ENCODE measurements at places on chromosomes 3 and 15.

DNA sequence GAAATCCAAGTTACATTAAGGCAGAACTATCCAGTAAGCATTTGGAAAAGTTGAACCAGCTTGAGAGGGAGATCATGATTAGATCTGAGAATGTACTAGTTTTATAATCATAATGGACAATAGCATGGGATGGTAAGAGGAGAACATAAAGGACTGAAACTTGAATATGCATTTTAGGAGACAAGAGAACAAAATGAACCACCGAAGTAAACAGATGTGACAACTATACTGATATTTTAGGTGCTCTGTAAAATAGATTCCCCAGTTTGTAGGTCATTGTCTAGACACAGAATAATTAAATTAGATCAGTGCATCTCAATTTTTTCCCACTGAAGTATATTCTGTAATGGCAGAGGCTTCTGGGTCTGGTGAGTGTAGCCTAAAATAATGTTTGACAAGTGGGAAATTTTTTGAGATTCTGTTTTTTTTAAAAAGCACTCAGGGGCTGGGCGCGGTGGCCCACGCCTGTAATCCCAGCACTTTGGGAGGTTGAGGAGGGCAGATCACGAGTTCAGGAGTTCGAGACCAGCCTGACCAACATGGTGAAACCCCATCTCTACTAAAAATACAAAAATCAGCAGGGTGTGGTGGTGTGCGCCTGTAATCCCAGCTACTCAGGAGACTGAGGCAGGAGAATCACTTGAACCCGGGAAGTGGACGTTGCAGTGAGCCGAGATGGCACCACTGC is 16.3 kb downstream of the ECT2 start:
- no peak for DNase-seq

GRCh38 chr15:40595219-40595618 is 1.2 kb downstream of the KNL1 start:
- DNase-seq, result no peak

DNA sequence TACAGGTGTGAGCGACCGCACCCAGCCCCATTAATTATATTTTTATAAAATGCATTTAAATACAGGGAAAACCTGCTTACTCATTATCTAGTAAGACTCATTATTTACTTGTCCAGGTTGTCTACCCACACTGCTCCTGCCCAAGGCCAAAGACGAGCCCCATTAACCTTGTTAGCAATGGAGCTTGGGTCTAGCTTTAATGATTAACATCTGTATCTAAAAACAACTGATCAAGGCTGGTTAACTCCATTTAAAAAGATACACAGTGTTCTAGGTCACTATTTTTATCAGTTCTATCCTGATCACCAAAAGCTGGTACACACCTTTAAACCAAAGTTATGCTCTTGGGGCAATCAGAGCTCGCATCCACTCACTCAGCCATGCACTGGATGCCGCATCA is 10.4 kb upstream of the NCKIPSD start:
- no peak for DNase-seq

- no peak for DNase-seq
Observed at GRCh38 chr15:52361494-52361893, 65.9 kb upstream of the MYO5C start.

DNA sequence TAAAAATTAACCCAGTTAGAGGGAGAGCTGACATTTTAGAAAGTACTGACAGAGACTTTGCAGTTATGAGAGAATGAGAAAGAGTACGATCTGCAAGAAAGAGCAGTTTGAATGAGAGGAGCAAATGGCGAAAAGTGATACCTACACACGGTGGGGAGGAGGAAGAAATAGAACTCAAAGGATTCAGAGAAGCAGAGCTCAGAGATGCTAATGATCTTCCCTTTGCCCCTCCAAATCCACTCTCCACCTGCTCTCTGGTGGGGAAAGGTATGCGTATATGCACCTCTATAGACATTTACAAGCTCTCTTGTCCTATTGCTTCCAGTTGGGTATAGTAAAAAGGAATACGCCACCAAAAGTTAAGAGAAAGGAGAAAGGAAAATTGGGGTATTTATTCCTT is 123.3 kb upstream of the TTC14 start:
- no peak for DNase-seq

- no peak for DNase-seq
Observed at GRCh38 chr15:68582236-68582635, 3.4 kb downstream of the CORO2B start.

DNA sequence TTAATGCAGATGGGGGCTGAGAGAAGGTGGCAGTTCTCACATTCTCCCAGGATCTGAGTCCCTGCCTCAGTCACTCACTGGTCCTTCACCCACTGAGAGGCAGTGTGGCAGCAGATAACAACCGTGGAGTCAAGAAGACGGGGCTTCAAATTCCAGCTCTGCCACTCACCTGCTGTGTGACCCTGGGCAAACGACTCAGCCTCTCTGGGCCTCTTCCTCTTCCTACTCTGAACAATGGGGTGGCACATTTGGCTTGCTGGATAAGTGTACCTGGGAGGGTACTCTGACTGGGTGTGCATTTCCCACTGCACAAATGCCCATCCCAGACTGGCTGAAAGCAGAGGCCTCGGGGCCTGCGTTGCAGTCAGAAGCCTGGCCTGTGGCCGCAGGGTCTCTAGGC is 10.0 kb upstream of the IQSEC1 start:
- DNase-seq, result no peak

DNA sequence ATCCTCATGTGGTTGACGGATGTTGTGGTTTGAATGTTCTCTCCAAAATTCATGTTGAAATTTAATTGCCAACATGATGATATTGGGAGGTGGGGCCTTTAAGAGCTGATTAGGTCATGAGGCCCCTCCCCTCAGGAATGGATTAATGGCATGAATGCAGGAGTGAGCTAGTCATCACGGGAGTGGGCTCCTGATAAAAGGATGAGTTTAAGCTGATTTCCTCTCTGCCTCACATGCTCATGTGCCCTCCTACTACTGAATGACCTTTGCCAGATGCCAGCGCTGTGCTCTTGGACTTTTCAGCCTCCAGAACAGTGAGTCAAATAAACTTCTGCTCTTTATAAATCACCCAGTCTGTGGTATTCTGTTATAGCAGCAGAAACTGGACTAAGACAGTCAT is 111.2 kb downstream of the MYO5A start:
- DNase-seq, result no peak

GRCh38 chr15:90710436-90711027 is 6.6 kb upstream of the BLM start:
- no peak for DNase-seq

DNA sequence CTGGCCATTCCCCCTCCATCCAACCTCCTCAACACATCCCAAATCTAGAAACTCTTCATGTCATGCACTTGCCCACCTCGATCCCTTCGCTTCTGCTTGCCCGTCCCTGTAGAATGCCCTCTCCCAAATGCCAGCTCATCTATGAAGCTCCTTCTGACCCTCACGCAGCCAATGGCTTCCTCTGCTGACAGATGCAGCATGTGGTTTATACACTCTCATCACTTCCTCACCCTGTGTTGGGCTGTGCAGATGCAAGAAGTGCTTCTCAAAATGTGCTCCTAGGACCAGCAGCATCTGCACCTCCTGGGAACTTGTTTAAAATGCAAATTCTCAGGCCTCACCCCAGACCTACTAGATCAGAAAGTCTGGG is 51.7 kb downstream of the SEMA5B start:
- no peak for DNase-seq

- no peak for DNase-seq
Observed at GRCh38 chr3:48661501-48662144, 1.1 kb downstream of the CELSR3 start.

DNA sequence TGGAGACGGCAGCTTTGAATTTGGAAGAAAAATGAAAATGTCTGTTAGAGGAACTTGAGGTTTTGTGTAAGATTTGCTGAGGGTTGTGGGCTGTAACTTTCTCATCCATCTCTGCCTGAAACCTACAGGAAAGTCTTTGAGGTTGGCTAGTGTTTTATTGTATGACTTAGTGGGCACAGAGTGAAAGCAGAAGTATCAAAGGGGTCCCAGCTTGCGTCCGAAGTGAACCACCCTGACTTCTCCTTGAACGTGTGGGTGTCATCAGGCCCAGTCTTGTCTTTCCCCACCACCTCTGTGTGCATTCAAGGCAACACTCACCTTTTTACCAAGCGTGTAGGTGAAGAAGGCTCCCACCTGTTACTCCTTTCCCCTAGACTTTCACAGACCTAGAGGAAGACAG is 682.1 kb upstream of the CFAP20DC start:
- no peak for DNase-seq

- DNase-seq, result no peak
Observed at GRCh38 chr15:65942436-65942835, 73.1 kb downstream of the RAB11A start.

DNA sequence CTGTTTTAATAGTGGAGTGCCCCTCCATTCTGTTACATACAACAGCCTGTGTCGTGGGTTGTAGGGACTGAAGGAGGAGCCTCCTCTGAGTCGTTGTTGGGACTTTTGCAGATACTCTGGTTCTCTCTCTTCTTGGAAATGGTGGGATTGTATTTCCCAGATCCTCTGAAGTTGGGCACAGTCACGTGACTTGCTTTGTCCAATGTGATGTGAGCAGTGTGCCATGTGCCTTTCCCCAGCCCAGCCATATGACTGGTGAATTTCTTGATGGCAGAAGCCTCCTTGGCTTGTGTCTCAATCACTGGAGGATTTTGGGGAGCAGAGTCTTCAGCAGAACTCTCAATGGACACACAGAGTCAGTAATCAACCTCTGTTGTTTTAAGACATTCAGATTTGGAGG is 36.2 kb downstream of the RASGRF1 start:
- no peak for DNase-seq

GRCh38 chr3:182905623-182906022 is 74.7 kb downstream of the DCUN1D1 start:
- DNase-seq, result no peak

GRCh38 chr3:48299746-48300712 is 33.4 kb downstream of the SPINK8 start:
- no peak for DNase-seq

DNA sequence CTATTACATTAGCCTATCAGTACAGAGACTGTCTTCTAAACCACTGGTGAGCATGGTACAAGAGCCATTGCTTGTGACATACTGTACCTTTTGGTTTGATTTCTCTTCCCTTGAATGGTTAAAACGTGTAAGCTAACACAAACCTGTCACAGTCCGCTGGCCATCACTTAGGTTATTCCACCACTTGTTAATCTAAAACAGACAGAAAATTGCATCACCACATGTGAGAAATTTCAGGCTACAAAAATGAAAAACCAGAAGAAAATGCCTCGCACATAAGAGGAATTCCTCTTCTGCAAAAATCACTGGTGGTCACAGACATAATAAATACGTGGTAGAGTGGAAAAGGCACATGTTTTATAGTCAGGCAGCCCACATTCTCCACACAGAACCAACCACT is 22.1 kb downstream of the PARL start:
- no peak for DNase-seq

DNA sequence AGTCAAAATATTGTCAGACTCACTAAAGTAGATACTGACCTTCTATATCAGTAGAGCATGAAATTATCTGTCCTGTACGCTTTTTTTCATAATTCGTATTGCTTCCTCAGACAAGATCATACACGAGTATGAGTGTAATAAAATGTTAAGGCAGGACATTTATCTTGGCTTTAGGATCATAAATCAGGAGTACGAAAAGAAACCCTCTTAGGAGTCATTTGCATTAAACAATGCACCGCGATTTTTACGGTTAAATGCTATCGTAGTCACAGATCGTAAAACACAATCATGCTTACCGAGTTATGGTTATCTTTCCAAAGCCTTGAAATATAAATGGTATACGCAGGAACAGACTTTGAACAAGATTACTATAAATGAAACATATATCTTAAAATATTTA is 510.3 kb upstream of the ROBO1 start:
- DNase-seq, result no peak

DNA sequence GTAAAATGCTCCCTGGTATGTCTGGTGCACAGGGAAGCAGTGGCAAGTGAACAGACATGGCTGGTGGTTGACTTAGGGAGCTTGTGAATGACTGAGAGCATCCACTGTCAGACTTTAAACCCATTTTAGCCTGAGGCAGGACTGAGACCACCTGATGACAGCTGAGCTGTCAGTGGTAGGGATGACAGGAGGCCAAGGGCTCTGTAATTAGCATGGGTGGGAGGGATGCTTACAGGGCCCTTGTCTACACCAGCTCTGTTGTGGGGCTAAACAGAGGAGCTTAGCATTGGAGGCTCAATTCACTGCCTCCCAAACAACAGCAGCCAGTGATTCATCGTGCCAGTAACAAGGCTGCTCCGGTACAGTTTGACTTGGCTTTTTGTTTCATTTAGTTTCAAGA is 169.4 kb downstream of the CHST2 start:
- no peak for DNase-seq

DNA sequence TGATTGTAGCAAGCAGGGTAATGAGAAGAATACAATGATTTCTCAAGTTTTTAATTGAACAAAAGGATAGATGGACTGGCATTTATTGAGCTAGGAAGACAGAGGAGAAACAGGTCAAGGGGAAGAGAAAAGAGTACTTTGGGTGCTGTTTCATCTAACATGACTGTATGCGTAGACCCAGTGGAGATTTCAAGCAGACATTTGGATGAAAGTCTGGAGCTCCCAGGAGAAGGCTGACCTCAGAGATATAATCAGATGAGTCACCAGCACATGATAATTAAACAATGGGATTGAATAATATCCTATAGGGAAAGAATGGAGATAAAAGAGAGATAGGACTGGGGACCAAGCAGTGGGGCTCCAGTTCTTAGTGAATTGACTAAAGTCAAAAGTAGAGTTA is 194.9 kb downstream of the ARRDC4 start:
- no peak for DNase-seq

DNA sequence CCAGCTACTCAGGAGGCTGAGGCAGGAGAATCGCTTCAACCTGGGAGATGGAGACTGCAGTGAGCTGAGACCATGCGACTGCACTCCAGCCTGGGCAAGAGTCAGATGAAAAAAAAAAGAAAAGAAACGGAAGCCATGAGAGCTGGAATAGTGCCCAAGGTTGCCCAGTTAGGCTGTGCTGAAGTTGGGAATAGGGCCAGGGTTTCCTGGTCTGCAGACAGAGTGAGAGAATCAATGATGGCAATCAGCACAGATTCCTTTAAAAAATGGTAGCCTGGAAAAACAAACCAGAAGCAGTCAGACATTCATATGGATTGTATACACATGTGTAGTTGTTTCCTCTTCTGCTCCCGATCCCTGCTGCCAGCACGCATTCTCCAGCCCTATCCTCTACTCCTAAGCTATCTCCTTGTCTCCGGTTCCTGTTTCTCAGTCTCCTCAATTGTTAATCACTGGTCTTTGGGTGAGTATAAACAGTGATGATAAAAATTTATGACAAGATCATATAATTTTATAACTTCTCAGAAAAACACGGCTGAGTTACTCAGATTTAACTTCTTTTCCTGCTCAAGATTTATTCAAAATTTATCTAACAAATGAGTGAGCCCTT is 316.2 kb upstream of the UMPS start:
- DNase-seq, result no peak

GRCh38 chr3:19645093-19645492 is 288.9 kb downstream of the EFHB start:
- DNase-seq, result no peak

Measured in NCI-H187 treated with DMSO at 0.1 percent for 48 hours (cell line).